ENCODE measurements at places on chromosomes 16 and 17. TPM values are rescaled to one million over a fixed set of nuclear protein-coding genes. Genes with fewer than 3 reads are reported as not detected.
A peak's percentile ranks its signal among the peaks of the same experiment; 100 is the strongest.

DHRS7C gene
- not detected for total RNA-seq

KRT31 gene
- total RNA-seq, result not detected

GNPTG gene
- 23.9 TPM for total RNA-seq

KCNJ12 gene
- not detected for total RNA-seq

PRDM7 gene
- total RNA-seq, result not detected

NPIPB13 gene
- total RNA-seq, result 21.1 TPM

ABCA8 gene
- total RNA-seq, result not detected

GRCh38 chr16:1280783-1281182 is 24.9 kb downstream of the TPSD1 start:
- DNase-seq, result no peak

DNA sequence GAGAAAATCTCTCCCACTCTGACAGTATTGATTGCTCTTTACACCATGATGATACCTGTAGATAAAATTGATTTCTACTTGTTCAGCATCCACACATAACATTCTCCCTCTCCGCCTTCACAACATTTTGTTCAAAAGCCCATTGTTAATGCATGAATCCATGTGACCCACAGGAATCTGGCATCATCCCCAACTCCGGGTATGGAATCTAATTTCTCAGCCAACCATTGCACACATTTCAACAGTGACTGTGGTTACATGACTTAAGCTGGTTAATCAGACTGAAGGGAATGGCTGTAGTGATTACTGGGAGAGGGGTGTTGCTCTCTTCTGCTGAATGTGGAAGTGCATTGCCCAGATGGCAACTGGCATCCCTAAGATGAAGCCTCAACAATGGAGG is 161.4 kb upstream of the C16orf82 start:
- no peak for DNase-seq

DNA sequence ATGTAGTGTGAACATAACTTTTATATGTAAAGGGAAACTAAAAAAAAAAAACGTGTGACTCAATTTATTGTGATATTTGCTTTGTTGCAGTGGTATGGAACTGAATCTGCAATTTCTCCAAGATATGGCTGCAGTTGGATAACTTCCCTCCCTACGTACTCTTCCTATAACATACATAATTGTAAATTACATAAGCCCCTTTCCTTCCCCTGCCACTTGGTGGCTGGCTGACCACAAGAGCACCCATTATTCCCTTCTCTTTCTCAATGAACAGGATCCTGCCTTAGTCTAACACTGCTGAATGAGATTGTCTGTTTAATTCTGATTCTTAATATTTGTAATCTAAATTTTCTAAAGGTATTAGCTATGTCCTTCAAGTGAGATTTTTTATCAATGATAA is 27.8 kb downstream of the CCL4 start:
- DNase-seq, result no peak

- DNase-seq, result no peak
Observed at GRCh38 chr17:16459855-16460550, 32.0 kb downstream of the LRRC75A start.

DNA sequence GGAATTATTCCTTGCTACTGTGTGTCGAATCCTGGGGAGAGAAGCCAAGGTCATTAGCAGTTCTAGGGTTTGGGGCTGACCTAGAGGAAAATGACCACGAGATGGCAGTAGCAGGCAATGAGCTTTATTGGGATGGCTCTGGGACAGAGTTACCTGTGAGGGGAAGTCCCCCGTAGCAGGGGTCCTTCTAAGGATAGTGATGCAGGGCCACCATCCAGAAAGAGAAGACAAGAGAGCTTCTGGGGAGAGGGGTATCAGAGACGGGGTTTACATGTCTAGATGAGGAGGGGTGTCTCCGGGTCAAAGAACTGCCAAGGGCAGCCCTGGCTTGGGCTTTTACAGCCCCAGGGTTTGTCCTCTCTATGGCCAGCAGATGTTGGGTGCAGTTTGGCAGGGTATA is 6.4 kb upstream of the GGT6 start:
- DNase-seq, result peak; percentile 85

GRCh38 chr16:19499006-19499405 is 22.9 kb downstream of the GDE1 start:
- no peak for DNase-seq

DNA sequence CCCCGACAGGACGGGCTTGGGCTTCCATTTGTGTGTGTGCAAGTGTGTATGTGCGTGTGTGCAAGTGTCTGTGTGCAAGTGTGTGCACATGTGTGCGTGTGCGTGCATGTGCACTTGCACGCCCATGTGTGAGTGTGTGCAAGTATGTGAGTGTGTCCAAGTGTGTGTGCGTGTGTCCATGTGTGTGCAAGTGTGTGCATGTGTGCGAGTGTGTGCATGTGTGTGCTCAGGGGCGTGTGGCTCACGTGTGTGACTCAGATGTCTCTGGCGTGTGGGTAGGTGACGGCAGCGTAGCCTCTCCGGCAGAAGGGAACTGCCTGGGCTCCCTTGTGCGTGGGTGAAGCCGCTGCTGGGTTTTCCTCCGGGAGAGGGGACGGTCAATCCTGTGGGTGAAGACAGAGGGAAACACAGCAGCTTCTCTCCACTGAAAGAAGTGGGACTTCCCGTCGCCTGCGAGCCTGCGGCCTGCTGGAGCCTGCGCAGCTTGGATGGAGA is 23.1 kb upstream of the ITGAX start:
- DNase-seq, result no peak

DNA sequence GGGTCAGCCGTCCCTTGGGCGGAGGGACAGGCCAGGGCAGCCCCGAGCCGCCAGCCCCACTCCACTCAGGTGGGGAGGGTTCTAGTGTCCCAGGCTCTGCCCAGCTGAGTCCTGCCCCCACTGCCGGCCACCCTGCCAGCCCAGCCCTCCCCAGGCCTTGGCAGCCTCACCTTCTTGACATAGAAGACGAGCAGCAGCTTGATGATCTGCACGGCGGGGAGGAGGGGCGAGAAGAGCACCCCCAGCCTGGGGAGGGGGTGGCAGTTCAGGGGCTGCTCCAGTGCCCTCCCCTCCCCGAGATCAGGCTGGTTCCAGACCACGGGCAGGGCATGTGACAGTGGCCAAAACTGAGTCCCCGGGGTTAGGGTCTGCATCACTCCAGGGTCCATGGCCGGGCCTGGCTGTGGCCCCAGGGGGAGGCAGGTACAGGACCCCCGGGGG is 9.7 kb downstream of the TMC6 start:
- no peak for DNase-seq

DNA sequence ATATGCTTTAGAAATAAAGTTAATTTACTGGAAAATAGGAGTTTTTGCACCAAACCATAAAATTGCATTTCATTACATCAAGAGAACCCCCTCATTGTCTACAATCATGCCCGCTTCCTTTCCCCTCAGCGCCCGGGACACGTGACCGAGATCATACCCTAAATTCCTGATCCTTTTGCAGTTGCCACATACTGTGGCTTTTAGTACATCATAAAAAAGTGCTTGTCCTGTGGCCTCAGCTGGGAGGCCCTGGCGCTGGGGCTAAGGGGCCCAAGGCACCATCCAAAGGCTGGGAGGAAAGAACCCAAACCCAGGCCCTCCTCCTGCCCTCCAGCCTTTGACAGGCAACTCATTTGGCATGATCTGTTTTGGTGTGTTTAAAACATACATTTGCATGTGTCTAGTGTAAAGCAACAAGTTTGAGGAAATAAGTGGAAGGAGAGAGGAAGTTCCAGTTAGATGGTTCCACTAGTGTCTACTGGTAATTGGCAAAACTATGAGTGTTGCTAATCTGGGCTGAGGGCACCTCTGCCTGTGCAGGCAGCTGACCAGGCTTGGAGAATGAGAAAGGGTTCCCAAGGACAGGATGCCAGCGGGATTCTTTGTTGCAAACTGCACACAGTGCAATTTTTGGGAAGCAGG is 6.0 kb downstream of the CDK5R1 start:
- DNase-seq, result no peak

GRCh38 chr16:28297784-28298510 is 5.6 kb downstream of the SBK1 start:
- DNase-seq, result peak; percentile 72

DNA sequence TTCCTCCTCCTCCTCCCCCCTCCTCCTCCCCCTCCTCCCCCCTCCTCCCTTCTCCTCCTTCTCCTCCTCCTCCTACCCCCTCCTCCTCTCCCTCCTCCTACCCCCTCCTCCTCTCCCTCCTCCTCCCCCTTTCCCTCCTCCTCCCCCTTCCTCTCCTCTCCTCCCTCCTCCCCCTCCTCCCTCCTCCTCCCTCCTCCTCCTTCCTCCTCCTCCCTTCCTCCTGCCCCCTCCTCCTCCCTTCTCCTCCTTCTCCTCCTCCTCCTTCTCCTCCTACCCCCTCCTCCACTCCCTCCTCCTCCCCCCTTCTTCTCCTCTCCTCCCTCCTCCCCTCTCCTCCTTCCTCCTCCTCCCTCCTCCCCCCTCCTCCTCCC is 6.6 kb upstream of the PDP2 start:
- no peak for DNase-seq

GRCh38 chr16:59514651-59515050 is 780.5 kb upstream of the GOT2 start:
- no peak for DNase-seq

DNA sequence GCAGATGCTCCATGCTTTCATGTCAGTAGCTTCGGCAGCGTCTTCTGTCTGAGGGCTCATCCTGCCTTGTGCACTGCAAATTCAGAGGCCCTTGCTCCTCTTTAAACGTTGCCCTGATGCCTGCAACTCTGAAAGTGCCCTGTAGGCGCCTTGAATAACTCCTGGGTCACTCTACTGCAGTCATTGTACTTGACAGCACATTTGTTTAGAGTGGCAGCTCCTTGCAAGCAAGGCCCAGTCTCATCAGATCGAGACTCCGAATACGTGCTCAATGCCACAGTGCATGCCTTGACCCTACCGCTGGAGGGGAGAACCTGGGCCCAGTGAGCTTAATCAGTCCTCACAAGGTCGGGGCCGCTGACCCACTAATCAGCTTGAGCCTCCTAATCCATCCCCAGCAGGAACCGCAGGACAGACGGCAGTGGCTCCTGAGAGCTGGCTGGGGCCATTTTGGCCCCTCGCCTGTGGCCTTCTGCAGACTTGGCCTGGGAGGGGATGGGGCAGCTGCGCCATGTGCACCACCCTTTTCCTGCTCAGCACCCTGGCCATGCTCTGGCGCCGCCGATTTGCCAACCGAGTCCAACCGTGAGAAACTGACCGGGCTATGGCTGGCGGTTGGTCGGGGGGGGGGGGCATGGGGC is at the start of gene PRCD:
Gene PRCD, plus strand, starts transcription at position 414 of the 641 bp plus-strand sequence. Its CDS starts 98 bp downstream, at position 512.
- DNase-seq, result no peak

DNA sequence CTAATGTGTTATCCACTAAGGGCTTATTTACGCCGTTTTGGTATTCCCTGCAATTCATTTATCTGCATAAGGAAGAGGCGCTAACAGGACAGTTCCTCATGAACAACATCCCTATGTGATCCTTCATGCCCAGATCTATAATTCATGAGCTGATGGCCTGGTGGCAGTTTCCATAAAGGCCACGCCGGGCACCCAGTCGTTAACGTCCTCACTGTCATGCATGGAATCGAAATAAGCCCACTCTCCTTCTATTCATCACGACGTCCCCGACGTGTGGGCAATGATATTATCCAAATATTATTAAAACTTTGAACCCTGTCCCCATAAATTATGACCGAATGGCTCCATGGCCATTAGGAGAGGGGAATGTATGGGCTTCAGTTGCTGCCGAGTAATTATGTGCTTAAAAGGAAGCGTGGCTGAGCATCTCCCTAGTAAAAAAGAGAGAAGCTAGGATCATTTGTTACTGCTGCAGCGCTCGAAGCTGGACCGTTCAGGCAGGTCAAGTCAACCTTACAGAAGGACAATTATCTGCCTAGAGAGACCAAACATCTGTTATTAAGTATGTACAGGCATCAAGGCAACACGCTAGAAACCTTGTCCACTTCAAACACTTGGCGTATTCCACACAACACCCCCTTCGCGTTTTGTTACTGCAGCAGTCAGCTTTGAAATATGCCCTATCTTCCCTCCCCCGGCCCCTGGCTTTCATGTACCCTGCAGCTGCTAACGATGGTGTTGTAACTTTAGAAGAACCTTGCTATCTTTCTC is 94.0 kb upstream of the SALL1 start:
- DNase-seq, result no peak

- no peak for DNase-seq
Observed at GRCh38 chr16:67544329-67544841, 15.8 kb downstream of the RIPOR1 start.

DNA sequence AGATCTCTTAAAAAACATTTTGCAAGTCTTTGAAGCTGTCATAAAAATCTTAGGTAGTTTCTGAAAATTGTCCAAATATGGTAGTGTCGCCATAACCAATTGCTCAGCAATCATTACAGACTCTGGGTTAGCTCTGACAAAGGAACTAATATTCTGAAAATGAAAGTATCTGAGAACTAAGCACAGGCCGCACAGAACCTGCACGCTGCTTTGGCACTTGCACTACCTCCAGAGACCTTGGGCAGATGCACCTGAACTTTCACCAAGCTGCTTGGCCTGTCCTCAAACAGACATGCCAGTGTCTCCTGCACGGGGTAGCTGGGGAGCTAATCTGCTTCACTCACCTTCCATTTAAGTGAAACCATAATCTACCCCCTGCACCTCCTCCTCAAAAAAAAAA is 317.0 kb downstream of the MAF start:
- peak; percentile 76 for DNase-seq

GRCh38 chr17:46800573-46800972 is 17.9 kb downstream of the WNT3 start:
- DNase-seq, result no peak

DNA sequence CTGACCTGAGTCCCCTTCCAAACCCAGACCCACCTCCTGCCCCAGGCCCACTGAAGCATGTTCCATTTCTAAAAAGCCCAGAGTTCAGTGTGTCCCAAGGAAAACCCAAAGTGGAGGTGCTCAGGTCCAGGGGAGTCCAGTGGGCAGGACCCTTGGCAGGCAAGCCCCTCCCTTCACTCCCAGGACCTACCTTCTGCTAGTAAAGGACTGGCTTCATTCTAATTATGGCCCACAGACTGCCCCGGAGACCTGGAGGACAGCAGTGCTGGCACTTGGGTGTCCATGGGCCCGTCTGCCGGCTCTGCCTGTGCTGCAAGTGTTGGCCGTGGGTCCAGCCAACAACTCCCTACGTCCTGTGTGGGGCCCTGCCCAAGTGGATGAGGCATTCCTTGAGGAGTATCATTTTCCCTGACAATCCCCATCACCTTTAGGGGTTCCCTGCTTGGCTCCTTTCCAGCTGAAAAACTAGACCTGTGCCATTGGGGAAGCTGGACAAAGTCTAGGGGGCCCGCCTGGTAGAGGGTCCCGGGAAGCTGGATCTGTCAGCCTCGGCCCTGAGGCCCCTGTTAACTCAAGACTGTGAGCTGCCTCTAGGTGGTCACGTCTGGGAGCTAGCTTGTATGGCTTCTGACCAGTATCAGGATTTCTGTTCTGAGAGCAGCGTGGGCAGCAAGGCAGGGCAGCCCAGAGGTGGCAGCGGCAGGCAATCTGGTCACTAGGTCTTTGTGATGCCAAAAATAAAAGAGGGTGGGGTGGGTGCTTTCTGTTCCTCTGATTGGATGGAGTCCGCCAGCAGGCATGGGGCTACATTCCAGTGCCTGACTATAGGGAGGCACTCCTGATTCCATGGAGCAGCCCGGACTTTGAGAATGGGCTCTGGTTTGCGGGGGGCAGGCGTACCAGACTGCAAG is 8.2 kb downstream of the CBX2 start:
- DNase-seq, result no peak

Data from activated CD4-positive, alpha-beta T cell treated with anti-CD3 and anti-CD28 coated beads, Interleukin-2, amount 10 ng/mL, durations not matched to agents 24 days and 14 days (primary cell).